ENCODE measurements at places on chromosomes 3 and 15.

DNA sequence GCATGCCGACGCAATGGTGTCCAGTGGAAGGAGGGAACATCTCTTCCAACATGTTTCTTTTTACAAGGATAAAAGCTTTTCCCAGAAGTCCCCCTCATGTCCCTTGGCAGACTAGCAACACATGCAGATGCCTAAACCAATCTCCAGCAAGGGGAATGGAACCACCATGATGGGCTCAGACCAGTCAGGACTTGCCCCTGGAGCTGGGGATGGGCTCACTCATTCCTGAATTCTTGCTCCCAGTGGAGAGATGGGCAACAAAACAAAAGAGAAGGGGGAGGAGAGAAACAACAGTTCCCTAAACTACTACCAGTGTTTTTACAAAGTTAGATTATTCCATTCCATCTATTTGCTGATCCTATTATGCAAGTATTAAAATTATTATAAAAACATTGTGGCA is 76.8 kb upstream of the OXTR start:
- DNase-seq = no peak

GRCh38 chr3:46098319-46098761 is 71.1 kb upstream of the XCR1 start:
- peak; percentile 16 for DNase-seq

GRCh38 chr15:101445562-101446517 is 43.7 kb downstream of the PCSK6 start:
- DNase-seq = no peak

- no peak for DNase-seq
Observed at GRCh38 chr3:150868282-150868681, 37.0 kb downstream of the MINDY4B start.

Measured in naive thymus-derived CD8-positive, alpha-beta T cell (primary cell).